Stimulated activated CD4-positive, alpha-beta T cell treated with anti-CD3 and anti-CD28 coated beads, Interleukin-12 subunit alpha, Interleukin-12 subunit beta, amount 100 ng/mL, for 24 hours (primary cell): ENCODE measurements at places on chromosomes 4 and X.

- DNase-seq: no peak
These were observed 13.9 kb downstream of the WDR1 start for GRCh38 chr4:10102474-10103332.

DNA sequence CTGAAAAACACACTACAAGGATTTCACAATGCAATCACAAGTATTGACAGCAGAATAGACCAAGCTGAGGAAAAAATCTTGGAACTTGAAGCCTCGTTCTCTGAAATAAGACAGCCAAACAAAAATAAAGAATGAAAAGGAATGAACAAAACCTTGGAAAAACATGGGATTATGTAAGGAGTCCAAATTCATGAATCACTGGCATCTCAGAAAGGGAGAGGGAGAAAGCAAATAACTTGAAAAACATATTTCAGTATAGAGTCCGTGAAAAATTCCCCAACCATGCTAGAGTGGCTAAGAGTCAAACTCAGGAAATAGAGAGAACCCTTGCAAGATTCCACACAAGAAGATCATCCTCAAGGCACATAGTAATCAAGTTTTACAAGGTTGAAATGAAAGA is 178.5 kb upstream of the CTSO start:
- no peak for DNase-seq

GRCh38 chr4:3476341-3476747 is 13.2 kb downstream of the DOK7 start:
- DNase-seq: no peak

DNA sequence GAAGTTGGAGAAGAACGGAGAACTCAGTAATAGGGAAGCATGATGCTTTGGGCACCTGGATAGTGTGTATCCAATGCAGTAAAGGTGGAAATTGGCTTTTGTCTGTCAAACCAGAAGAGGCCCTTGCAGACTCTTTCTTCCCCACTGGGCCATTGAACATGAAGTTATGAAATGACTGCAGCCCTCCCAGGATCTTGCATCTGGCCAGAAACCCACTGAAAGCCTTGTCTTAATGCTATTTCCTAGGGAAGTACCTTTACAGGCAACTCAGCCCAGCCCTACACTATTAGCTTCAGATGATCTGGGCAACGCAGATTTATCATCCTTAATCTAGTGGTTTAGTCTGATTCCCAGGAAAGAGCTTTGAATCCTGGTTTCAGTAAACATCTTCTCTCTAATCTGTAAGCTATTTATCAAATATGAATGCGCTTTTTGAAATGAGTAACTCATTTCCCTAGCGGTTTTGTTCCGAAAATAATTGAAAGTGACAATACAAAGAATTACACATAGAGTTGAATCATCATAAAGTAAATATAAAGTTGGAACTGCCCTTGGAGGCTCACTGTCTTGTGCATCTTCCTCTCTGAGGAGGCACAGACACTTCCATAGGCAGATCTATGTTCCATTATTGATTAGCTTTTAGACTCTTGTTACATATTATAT is 464.1 kb downstream of the IDS start:
- DNase-seq: no peak

- DNase-seq: no peak
These were observed 207.0 kb downstream of the ARHGAP24 start for GRCh38 chr4:85681921-85682320.

DNA sequence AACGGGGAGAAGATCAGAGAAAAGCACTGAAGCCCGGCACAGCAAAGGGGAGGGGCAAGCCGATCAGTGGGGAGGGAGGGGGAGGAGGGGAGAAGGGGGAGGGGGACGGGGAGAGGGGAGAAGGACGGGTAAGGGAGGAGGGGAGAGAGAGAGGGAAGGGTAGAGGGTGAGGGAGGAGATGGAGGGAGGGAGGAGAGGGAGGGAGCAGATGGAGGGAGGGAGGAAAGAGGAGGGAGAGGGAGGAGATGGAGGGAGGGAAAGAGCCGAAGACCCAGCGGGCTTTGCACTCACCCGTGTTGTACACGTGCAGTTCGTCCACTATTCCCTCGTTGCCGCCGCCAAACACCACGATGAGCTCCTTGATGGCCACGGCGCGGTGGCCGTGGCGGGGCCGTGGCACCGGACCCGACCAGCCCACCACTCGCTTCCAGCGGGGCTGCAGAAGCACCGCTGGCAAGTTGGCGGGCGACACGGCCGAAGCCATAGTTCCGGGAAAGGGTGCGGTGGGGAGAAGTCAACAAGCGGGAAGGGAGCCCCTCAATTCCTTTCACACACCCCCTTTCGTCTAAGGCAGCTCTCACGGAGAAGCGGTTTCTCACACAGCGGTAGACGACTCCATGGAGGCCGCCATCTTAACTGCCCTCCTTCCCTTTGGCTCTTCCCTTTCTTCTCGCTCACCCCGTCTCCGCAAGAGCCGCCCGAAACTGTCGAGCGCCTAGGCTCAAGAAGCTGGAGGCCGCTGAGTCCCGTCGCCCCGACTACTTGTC is 1.1 kb downstream of the HCFC1 start:
- DNase-seq: no peak

DNA sequence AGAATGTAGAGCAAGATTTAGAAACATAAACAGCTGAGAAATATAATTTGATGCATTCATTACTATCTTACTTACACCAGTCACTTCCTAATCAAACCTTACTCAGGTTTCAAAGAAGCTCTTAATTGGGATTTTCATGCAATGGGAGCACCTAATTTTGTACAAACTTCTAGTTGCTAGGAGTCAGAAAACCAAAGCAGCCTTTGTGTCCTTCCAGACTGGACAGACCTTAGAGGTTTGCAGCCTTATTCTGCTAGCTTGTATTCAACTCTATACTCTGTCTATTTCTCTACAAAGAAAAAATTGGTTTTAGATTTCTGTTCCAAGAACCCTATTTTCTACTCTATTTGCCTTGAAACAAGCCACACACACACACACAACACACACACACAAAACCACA is 19.4 kb downstream of the GABRA2 start:
- DNase-seq: no peak
